ENCODE measurements at places on chromosomes 3 and 15. TPM values are rescaled to one million over a fixed set of nuclear protein-coding genes. Genes with fewer than 3 reads are reported as not detected.

DNA sequence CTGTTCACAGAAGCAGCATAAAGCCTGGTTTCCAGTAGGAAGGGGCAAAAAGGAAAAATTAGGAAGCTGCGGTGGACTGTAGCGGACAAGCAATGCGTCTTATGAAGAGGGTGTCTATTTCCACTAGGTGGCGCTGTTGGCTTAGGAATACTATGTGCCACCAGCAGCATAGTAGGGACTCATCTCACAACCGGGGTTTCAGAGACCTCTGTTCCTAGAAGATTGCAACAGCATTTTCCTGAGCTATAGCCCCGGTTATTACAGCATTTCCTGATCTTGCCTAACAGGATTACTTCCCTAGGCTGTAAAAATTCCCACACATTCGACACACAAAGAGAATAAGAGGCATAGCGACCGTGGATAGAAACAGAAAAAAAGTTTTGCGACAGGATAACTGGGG lies 683.0 kb downstream of the TBL1XR1 start:
- DNase-seq: peak; percentile 80
- H3K36me3 ChIP-seq: peaks cover 44% of the 10 kb centered on the region
- H3K27ac ChIP-seq: no peak overlapping the region
- no peaks in the 10 kb centered on the region for H3K27me3 ChIP-seq
- no peak overlapping the region for H3K4me3 ChIP-seq

DNA sequence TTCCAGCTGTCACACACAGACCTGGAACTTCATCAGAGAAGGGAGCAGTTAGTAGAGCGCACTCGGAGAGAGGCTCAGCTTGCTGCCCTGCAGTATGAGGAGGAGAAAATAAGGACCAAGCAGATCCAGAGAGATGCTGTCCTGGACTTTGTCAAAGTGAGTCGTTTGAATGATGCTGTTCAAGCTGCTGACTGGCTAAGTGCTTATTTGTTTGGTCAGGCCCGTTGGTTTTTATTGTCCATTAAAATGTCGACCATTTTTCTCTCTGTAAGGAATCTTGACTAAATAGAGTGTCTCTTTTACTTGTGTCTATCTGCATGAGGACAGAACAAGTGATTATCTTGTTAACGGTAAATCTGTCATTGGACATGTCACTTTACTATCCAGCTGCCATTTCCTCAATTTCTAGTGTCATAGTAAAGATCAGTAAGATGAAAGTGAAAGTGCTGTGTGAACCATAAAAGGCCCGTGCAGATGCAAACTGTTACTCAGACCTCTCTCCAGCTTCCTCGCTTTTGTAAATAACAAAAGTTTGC lies 56.9 kb downstream of the LRCH3 start:
- H3K4me3 ChIP-seq: no peak overlapping the region
- H3K27me3 ChIP-seq: no peaks in the 10 kb centered on the region
- H3K4me1 ChIP-seq: no peaks in the 10 kb centered on the region
- no peak overlapping the region for H3K27ac ChIP-seq

DNA sequence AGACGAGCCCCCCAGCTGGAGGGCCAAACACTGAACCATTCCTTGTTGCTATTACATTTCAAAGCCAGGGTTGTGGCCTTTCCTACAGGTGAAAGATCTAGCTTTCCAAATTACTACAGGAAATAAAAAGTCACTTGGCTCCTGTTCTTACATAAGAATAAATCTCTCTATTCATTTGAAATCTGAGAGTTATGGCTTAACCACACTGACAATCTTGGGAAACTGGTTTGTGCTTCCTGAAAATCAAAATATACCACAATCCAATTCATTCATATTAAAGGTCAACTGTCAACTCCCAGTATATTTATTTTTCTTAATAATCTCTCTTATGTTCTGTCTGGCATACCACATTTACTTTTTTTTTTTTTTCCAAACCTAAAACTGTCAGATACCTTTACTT lies 103.7 kb upstream of the LMOD3 start:
- no peak overlapping the region for H3K4me3 ChIP-seq
- no peak for DNase-seq
- no peaks in the 10 kb centered on the region for H3K4me1 ChIP-seq
- H3K27me3 ChIP-seq: no peaks in the 10 kb centered on the region

- no peak for DNase-seq
- H3K4me1 ChIP-seq: no peaks in the 10 kb centered on the region
- no peaks in the 10 kb centered on the region for H3K36me3 ChIP-seq
- no peaks in the 10 kb centered on the region for H3K27me3 ChIP-seq
- no peak overlapping the region for H3K27ac ChIP-seq
These were observed 102.6 kb downstream of the STAC start for GRCh38 chr3:36482880-36483279.

- no peaks in the 10 kb centered on the region for H3K27me3 ChIP-seq
- no peaks in the 10 kb centered on the region for H3K36me3 ChIP-seq
- peak; percentile 37 for DNase-seq
- H3K27ac ChIP-seq: no peak overlapping the region
- H3K4me1 ChIP-seq: no peaks in the 10 kb centered on the region
These were observed 39.4 kb upstream of the FRMD4B start for GRCh38 chr3:69425249-69425648.

The PLA2G4E gene
- not detected for total RNA-seq

The HYKK gene
- total RNA-seq: 3.1 TPM

The IL20RB gene
- total RNA-seq: 1.5 TPM
